ENCODE measurements at places on chromosomes 3 and 15. TPM values are rescaled to one million over a fixed set of nuclear protein-coding genes. Genes with fewer than 3 reads are reported as not detected.

- peak overlapping the region; percentile 85 for H3K27ac ChIP-seq
- peaks cover 53% of the 10 kb centered on the region for H3K36me3 ChIP-seq
- H3K27me3 ChIP-seq = no peaks in the 10 kb centered on the region
- H3K4me3 ChIP-seq = peak overlapping the region; percentile 26
These were observed 134.1 kb downstream of the MBNL1 start for GRCh38 chr3:152402695-152403451.

DNA sequence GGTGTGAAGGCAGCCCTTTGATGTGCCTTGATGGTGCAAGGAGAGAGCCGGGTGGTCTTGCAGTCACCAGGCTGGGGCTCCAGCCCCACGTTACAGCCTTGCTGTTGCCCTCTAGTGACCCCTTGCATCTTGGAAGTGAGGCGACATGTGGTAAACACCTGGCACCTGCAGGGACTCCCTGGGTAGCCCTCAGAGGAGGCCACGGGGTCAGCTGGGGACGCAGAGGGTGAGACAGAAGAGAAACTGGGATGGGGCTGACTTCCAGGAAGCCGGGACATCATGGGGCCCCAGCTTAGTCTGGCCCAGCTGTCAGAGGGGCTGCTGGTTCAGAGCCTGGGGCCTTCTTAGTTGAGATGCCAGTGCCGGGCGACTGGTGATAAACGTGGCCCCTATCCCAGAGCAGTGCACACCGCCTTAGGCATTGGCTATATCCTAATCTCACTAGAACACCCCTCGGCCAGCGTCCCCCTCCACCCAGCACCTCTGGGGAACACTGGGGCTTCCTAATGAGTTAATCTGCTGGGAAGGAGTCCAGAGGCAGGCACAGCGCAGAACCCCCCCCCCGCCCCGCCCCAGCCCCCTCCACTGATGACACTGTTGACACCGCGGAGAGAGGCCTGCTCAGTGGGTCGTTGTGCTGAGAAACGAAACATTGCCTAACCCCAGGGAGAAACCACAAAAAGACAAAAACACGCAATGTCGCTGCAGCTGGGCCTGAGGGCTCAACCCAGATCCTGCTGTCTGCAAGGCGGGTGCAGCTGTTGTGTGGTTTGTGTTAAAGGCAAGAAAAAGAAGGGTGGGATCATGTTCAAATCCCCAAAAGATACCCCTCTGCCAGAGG is 60.5 kb upstream of the KLF13 start:
- peaks cover 8% of the 10 kb centered on the region for H3K27me3 ChIP-seq
- peaks cover 66% of the 10 kb centered on the region for H3K4me1 ChIP-seq
- peak; percentile 69 for DNase-seq

ECE2 gene
- total RNA-seq = not detected

GRCh38 chr15:44712346-44713005 is 1.2 kb downstream of the B2M start:
- DNase-seq = peak; percentile 67
- H3K4me3 ChIP-seq = peak overlapping the region; percentile 98
- H3K27ac ChIP-seq = peak overlapping the region; percentile 100
- H3K4me1 ChIP-seq = peaks cover 60% of the 10 kb centered on the region
- peaks cover 80% of the 10 kb centered on the region for H3K36me3 ChIP-seq
- peaks cover 25% of the 10 kb centered on the region for H3K27me3 ChIP-seq

TGM5 gene
- total RNA-seq = 0.38 TPM

RAD54L2 gene
- 28.0 TPM for total RNA-seq

GPR62 gene
- total RNA-seq = not detected

PPM1L gene
- total RNA-seq = 2.0 TPM

- peak; percentile 90 for DNase-seq
- H3K27me3 ChIP-seq = peaks cover 9% of the 10 kb centered on the region
- peaks cover 68% of the 10 kb centered on the region for H3K4me1 ChIP-seq
- H3K36me3 ChIP-seq = peaks cover 37% of the 10 kb centered on the region
These were observed 68.9 kb upstream of the TNFSF10 start for GRCh38 chr3:172591876-172592771.

DNA sequence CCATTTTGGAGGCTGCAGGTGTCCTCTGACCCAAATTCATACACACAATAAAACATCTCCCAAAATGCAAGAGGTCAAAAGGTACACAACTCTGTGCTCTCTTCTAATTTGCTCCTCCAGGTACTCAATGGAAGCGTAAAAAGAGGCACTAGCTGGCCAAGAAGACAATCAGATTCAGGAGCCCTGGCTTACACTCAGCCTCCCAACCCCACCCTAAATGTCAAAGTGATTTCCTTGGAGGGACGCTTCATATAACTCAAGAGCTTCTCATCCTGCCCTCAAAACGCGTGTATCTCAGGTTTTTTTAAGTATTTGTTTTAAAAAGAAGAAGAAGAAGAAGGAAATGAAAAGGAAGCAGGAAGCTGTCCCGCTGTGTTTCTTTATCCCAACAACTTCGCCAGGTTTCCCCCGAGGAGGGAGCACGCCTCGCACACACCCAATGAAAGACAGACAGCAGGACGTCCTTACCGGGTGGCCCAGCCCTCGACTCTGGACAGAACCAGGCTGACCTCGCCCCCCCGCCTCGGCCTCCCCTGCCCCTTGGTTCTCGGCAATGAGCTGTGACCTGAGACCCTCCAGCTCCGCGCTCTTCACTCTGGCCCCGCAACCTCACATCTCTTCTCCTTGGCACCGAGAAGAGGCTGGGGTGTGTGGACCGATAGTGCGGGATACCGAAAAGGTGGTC is 620.7 kb upstream of the ZNF385D start:
- H3K36me3 ChIP-seq = no peaks in the 10 kb centered on the region
- no peak overlapping the region for H3K27ac ChIP-seq
- H3K27me3 ChIP-seq = peaks cover 36% of the 10 kb centered on the region
- no peak for DNase-seq
- peaks cover 3% of the 10 kb centered on the region for H3K4me1 ChIP-seq

DNA sequence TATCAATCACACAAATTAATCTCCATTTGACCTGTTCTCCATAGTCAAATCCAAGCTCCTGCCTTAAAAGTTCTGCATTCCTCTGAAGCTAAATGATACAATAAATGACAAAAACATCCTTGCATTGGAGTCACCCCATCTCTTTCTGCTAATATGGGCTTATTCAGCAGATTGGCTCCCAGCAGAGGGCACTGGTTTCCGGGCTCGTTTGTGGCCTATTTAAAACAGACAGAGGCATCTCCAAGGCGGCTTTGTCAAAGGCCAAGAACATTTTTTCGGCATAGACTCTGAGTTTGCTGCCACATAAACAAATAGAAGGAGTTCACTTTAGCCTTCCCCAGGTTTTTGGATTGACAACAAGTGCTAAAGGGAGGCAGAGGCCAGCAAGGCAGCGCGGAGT is 204.4 kb upstream of the RASGRP1 start:
- peaks cover 4% of the 10 kb centered on the region for H3K27me3 ChIP-seq
- no peak for DNase-seq
- no peak overlapping the region for H3K27ac ChIP-seq
- H3K4me3 ChIP-seq = no peak overlapping the region

RASL12 gene
- total RNA-seq = not detected

GRCh38 chr15:63765338-63765737 is 68.4 kb downstream of the HERC1 start:
- no peak for DNase-seq
- H3K27ac ChIP-seq = no peak overlapping the region
- peaks cover 9% of the 10 kb centered on the region for H3K36me3 ChIP-seq
- H3K27me3 ChIP-seq = no peaks in the 10 kb centered on the region

DNA sequence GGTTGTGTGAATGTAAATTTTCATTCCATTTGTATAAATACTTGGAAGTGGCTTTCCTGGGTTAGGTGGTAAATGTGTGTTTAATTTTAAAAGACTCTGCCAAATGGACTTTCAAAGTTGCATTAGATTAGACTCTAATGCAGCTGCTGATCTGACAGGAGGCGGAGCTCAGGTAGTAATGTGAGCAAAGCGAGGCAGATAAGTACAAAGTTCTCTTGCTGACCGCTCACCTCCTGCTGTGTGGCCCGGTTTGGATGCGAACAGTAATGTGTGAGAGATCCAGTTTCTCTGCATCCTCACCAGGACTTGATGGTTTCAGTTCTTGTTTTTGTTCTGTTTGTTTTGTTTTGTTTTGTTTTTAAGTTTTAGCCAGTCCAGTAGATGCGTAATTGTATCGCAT is 34.9 kb upstream of the GABRA5 start:
- H3K27me3 ChIP-seq = no peaks in the 10 kb centered on the region
- DNase-seq = no peak
- no peaks in the 10 kb centered on the region for H3K36me3 ChIP-seq
- no peak overlapping the region for H3K27ac ChIP-seq
- H3K4me3 ChIP-seq = no peak overlapping the region

DNA sequence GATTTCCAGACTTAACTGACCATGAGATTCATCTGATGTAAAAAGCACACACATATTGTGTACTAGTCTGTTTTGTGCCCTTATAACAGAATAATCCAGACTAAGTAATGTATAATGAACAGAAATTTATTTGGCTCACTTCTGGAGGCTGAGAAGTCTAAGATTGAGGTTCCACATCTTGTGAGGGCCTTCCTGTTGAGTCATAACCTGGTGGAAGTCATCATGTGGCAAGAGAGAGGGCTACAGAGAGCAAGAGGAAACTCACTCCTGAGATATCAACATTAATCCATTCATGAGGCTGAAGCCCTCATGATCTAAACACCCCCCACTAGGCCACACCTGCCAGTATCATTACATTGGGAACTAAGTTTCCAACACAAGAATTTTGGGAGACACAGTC is 977.6 kb downstream of the MCTP2 start:
- peaks cover 4% of the 10 kb centered on the region for H3K27me3 ChIP-seq
- H3K27ac ChIP-seq = no peak overlapping the region
- H3K4me1 ChIP-seq = no peaks in the 10 kb centered on the region
- no peak for DNase-seq
- no peaks in the 10 kb centered on the region for H3K36me3 ChIP-seq

DNA sequence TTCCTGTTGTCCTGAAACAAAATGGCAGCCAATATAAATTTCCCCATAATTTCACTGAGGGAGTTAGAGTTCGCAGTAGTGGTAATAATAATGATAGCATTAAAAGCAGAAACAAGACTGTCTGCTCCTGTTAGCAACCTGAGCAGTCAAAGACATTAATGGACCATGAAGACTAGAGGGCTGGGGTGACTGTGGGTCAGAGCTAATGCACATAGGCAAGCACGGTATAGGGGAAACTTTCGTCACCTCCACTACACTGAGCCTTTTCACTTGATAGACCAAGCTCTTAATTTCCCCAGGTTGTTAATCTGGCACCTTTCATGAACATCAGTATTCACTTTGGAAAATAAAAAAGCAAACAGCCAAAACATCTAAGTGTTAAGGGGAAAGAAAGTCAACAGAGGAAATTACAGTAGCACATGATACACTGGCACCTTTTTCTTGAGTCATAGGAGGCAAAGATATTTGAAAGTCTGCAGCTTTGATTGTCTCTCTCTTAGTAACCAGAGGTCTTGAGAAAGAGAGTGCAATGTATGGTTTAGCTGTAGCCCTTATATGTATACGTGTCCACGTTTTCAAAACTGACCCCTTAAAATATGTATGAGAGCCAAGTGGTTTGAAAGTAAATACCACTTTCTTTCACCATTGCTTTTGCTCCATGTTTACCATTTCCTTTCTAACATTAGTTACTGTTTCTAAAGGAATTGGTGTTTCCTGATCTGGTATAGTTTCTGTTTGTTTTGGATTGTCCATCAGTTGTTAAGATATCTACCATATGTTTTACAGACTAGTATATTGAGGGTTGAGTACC is 104.8 kb downstream of the FILIP1L start:
- peaks cover 15% of the 10 kb centered on the region for H3K4me1 ChIP-seq
- DNase-seq = no peak
- H3K27ac ChIP-seq = no peak overlapping the region
- no peak overlapping the region for H3K4me3 ChIP-seq

DNA sequence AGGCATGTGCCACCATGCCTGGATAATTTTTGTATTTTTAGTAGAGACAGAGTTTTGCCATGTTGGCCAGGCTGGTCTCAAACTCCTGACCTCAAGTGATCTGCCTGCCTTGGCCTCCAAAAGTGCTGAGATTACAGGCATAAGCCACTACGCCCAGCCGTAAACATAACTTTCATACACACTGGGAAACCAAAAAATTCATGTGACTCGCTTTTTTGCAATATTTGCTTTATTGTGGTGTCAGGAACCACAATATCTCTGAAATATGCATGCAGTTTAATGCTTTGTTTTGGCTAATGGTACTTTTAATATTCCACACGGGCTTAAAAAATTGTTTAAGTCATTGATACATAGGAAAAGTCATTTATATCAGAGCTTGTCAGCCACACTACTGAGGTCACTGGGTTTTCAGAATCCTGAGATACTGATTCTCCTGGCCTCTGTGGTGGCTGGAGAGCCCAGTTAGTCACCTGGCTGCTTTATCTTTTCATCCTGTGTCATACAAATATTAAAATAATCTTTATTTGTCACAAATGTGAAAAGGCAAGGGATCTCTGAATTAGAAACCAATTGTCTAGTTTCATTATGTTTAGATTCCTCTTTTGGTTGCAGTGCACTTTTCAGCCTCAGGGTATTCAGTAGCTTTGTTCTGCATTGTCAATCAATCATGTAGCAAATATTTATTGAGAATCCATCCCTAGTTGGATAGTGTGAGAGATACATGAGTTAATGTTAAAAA is 10.0 kb downstream of the TMEM62 start:
- H3K27ac ChIP-seq = no peak overlapping the region
- peaks cover 42% of the 10 kb centered on the region for H3K36me3 ChIP-seq
- no peak for DNase-seq

DNA sequence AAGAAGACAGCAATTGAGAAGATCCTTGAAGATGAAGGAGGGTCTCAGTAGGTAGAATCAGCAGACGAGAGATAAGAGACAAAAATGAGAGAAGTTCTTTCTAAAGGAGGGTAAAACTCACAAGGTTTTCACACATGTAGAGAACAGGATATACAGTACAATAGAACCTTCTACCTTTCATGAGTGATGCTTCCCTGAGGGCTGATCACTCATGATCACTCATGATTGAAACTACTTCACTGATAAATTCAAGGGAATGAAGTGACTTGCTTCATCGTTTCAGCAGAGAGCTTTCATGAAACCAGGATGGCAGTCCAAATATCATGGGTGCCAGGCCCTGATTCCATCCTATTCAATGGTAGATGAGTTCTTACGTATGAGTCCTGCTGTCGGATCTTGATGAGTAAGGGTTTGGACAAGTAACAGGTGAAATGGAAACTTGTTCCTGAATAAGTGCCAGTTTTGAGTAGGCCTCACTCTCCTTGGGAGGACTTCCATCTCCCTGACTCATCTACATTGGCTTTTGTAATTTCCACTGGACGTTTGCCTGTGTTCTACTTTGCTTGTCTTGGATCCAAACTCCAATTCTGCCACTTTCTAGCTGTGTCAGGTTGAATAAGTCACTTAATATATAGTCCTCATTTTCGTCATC is 9.6 kb upstream of the CLDN16 start:
- peaks cover 17% of the 10 kb centered on the region for H3K27me3 ChIP-seq
- H3K4me1 ChIP-seq = no peaks in the 10 kb centered on the region
- no peak for DNase-seq
- no peaks in the 10 kb centered on the region for H3K36me3 ChIP-seq
- H3K4me3 ChIP-seq = no peak overlapping the region

- peak overlapping the region; percentile 7 for H3K4me3 ChIP-seq
- peaks cover 17% of the 10 kb centered on the region for H3K4me1 ChIP-seq
- peak overlapping the region; percentile 62 for H3K27ac ChIP-seq
- peak; percentile 29 for DNase-seq
- no peaks in the 10 kb centered on the region for H3K27me3 ChIP-seq
These were observed 40.6 kb downstream of the FOXB1 start for GRCh38 chr15:60044636-60045270.
